Adrenal gland (tissue), 19 donors: ENCODE measurements at places on chromosomes 1 and 21. TPM values are rescaled to one million over a fixed set of nuclear protein-coding genes. Genes with fewer than 3 reads are reported as not detected.

GRCh38 chr1:169802888-169803287, 8.2 kb upstream of the METTL18 start:
- H3K27me3 ChIP-seq: no peaks in the 10 kb centered on the region
- H3K4me1 ChIP-seq: no peaks in the 10 kb centered on the region
- DNase-seq: no peak
- H3K27ac ChIP-seq: no peak overlapping the region

- H3K27ac ChIP-seq: no peak overlapping the region
- no peak overlapping the region for H3K4me3 ChIP-seq
- no peaks in the 10 kb centered on the region for H3K4me1 ChIP-seq
- H3K36me3 ChIP-seq: no peaks in the 10 kb centered on the region
Measured at GRCh38 chr1:47755101-47755990, 241.8 kb downstream of the TRABD2B start.

- peak overlapping the region; percentile 81 for H3K27ac ChIP-seq
- no peaks in the 10 kb centered on the region for H3K36me3 ChIP-seq
- peaks cover 12% of the 10 kb centered on the region for H3K4me1 ChIP-seq
- peak; percentile 76 for DNase-seq
Measured at GRCh38 chr1:204426035-204426436, 14.4 kb upstream of the PPP1R15B start.

DNA sequence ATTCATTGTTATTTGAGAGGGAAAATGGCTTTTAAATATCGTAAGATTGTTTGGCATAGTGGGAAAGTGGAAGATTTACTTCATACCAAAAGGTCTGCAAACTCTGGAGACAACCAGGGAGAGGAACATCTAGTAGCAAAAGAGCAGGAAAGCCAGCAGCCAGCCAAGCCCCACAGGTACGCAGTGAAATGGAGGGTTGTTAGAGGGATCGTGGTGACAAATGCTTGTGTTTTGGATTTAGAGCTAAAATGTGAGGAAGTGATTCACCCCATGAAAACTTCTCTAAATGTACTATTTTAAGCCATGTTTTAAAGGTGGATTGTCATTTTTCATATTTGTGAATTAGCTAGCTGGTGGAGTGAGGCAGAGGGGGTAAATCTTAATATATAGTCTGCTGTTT, 69.3 kb downstream of the RPS6KC1 start:
- H3K4me1 ChIP-seq: peaks cover 13% of the 10 kb centered on the region
- H3K27me3 ChIP-seq: no peaks in the 10 kb centered on the region
- no peak overlapping the region for H3K4me3 ChIP-seq
- DNase-seq: no peak
- no peak overlapping the region for H3K27ac ChIP-seq
- H3K36me3 ChIP-seq: no peaks in the 10 kb centered on the region

WNT3A gene
- not detected for polyA plus RNA-seq
